ENCODE measurements at places on chromosomes 11 and 22.

DNA sequence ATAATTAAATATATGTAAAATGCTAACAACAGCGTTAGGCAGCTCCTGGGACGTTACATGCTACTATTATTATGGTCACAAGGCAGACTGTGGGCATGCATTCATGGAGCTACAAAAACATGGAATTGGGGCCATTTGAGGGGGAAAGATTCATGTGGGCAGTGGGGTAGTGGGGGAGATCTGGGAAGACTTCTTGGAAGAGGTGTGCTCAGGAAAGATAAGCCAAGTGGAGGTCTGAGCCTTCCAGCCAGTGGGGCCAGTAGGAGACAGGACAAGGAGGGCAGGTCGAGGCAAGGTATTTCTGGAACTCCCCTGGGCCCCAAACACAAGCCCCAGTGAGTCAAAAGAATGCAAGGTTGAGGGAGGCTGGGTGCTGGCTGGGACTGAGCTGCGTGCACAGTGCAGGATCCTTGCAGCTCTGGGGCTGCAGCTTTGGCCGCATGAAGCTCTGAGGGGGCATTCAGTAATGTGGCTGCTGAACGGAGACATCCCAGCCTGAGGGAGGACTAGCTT is 35.4 kb downstream of the CYTH4 start:
- DNase-seq, result no peak

DNA sequence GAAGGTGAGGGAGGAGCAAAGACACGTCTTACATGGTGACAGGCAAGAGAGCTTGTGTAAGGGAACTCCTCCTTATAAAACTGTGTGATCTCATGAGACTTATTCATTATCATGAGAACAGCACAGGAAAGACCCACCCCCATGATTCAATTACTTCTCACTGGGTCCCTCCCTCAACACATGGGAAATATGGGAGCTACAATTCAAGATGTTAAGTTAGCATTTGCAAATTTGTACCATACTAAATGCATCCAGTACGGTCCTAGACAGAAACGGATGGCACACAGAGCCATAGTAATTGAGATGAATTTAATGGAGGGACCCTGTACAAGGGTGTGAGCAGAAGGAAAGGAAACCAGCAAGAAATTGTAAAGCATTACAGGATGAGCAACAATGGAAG is 765.8 kb upstream of the API5 start:
- no peak for DNase-seq

DNA sequence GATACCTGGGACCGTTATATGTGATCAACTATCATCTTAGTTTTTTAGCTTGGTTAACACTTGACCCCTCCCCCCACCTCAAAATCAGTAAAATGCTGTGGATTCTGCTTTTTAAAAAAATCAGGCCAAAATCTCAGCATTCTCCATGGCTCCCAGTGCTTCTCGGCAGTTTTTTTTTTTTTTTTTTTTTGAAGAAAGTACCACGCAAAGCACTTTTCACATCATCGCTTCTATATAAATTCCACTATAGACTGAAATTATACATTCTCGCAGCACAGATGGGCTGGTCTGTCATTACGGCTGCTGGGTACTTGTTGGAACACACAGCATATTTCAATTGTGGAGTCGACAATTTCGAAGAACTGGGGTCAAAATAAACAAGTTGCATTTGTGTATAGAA is 67.7 kb upstream of the PPARA start:
- no peak for DNase-seq

GRCh38 chr11:12704049-12704448 is 29.8 kb downstream of the TEAD1 start:
- no peak for DNase-seq

DNA sequence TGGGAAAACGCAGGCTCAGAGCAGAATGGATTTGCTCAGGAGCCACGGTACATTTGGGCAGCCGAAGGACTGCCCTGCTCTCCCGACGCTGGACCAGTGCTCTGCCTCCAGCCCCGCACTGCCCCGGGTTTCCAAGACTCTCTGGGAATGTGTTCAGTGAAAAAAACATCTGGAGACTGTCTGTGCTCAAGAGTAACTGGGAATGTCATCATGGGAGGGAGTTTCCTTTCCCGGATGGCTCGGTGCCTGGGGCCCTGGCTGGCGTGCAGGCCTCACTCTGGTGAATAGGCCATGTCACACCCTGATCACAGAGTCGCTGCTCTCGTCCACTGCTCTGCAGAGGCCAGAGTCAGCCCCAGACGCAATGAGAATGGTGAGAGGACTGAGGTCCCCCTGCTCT is 9.8 kb upstream of the APOL6 start:
- no peak for DNase-seq
